ENCODE measurements at places on chromosomes 2 and 18. TPM values are rescaled to one million over a fixed set of nuclear protein-coding genes. Genes with fewer than 3 reads are reported as not detected.

- no peaks in the 10 kb centered on the region for H3K36me3 ChIP-seq
- H3K27me3 ChIP-seq: no peaks in the 10 kb centered on the region
- H3K27ac ChIP-seq: peak overlapping the region; percentile 6
- H3K4me1 ChIP-seq: peaks cover 37% of the 10 kb centered on the region
These were observed 104.5 kb upstream of the YWHAQ start for GRCh38 chr2:9735335-9735734.

DNA sequence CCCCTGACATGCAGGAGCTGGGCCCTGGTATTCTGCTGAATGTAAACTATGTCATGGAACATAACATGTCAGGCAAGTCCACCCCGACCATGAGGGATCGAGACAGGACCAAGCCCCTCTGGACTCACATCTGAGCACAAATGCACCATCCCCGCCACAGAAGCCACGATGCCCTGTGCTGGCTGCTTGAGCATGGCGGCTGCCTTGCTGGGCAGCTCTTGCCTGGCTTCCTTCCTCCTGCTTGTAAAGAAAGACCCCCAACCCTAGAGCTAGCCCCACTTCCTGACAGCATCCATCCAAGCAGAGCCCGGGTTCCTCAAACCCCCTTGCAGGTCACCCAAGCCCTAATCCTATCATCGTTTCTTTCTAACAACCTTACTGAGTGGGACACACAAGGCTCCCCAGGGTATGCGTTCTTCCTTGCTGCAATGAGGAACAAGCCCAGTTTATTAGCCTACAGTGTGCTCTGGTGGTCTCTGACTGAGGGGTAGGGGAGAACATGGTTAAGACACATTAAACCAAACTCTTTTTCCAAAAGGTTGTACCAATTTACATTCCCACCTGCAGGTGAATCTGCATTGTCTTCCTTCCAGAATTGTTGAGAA lies 26.6 kb downstream of the PTPN18 start:
- DNase-seq: no peak
- peaks cover 14% of the 10 kb centered on the region for H3K36me3 ChIP-seq
- no peaks in the 10 kb centered on the region for H3K27me3 ChIP-seq
- H3K27ac ChIP-seq: no peak overlapping the region
- H3K4me3 ChIP-seq: no peak overlapping the region

- no peak overlapping the region for H3K4me3 ChIP-seq
- H3K27me3 ChIP-seq: peaks cover 16% of the 10 kb centered on the region
- no peaks in the 10 kb centered on the region for H3K36me3 ChIP-seq
- DNase-seq: no peak
These were observed 121.9 kb downstream of the TNS1 start for GRCh38 chr2:217880891-217881290.

- no peaks in the 10 kb centered on the region for H3K4me1 ChIP-seq
- H3K36me3 ChIP-seq: no peaks in the 10 kb centered on the region
- DNase-seq: no peak
- peaks cover 21% of the 10 kb centered on the region for H3K27me3 ChIP-seq
These were observed 59.4 kb downstream of the LIPG start for GRCh38 chr18:49621301-49621700.

DNA sequence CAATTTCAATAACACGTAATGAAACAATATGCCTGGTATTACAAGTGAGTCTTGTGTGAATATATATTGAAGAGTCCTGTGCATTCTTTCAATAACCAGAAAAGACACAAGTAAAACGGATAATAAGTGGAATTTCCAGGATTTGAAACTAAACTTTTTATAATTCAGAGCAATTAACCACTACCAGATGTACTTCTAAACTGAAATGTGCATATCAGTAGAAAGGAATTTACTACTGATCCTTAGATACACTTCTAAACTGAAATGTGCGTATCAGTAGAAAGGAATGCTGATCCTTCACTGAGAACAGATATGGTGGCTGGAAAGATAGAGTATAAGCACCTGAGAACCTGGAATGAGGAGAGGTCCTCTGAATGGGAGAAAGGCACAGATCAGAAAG lies 470.9 kb upstream of the SPHKAP start:
- no peak overlapping the region for H3K4me3 ChIP-seq
- DNase-seq: no peak
- no peaks in the 10 kb centered on the region for H3K4me1 ChIP-seq
- no peaks in the 10 kb centered on the region for H3K27me3 ChIP-seq

GRCh38 chr2:207993151-207993763 lies 32.1 kb downstream of the PLEKHM3 start:
- peaks cover 31% of the 10 kb centered on the region for H3K4me1 ChIP-seq
- no peaks in the 10 kb centered on the region for H3K27me3 ChIP-seq
- H3K36me3 ChIP-seq: peaks cover 45% of the 10 kb centered on the region
- DNase-seq: no peak
- no peak overlapping the region for H3K27ac ChIP-seq

- no peak overlapping the region for H3K4me3 ChIP-seq
- no peak overlapping the region for H3K27ac ChIP-seq
- H3K36me3 ChIP-seq: no peaks in the 10 kb centered on the region
- DNase-seq: no peak
- peaks cover 9% of the 10 kb centered on the region for H3K27me3 ChIP-seq
- no peaks in the 10 kb centered on the region for H3K4me1 ChIP-seq
These were observed 30.7 kb upstream of the TXNDC2 start for GRCh38 chr18:9854801-9855676.

DNA sequence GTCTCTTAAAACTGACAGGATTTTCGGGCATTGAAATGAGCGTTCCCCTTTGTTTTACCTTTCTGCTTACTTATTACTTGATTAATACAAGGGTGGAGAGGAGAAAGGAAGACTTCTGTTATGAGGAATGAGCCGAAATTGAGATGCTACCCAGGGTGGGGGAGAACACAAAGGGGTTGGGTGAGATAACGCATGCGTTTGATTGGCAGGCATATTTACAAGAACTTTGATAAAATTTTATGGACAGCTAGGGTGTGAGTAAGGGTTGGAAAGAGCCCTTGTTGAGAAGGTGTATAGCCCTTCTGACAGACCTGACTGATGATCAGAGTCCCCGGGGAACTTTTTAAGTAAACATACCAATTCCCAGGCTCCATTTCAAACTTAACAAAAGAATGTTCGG lies 1.8 kb downstream of the RNF138 start:
- H3K4me3 ChIP-seq: peak overlapping the region; percentile 99
- peaks cover 25% of the 10 kb centered on the region for H3K4me1 ChIP-seq
- H3K36me3 ChIP-seq: peaks cover 27% of the 10 kb centered on the region

DNA sequence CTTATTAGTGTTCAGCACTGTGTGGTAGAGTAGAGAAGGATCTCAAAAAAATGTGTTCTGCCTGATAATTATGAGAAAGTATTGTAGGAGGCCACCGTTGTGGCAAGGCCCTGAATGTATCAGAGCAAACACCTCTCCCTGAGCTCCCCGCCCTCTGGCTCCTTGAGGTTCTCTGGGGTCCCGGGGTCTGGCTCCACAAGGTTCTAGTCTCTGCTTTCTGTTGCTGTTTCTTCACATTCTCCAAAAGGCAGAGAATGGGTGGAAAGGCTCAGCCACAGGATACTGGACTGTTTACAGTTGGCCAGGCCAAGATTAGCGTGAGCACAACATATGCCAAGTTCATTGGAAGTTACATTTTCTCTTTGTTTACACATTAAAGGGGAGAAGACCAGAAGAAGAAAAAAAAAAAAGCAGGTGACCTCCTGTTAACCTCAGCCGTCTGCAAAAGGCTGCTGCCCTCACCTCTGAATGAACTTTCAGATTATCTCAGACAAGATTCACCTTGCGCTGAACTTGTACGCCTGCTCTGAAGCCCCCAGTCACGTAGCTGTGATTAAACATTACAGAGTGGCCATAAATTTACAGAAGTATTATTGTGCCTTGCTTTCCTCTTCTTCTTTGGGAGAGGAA lies 56.6 kb upstream of the CYP26B1 start:
- DNase-seq: no peak
- H3K36me3 ChIP-seq: no peaks in the 10 kb centered on the region
- no peak overlapping the region for H3K27ac ChIP-seq
- H3K27me3 ChIP-seq: no peaks in the 10 kb centered on the region

DNA sequence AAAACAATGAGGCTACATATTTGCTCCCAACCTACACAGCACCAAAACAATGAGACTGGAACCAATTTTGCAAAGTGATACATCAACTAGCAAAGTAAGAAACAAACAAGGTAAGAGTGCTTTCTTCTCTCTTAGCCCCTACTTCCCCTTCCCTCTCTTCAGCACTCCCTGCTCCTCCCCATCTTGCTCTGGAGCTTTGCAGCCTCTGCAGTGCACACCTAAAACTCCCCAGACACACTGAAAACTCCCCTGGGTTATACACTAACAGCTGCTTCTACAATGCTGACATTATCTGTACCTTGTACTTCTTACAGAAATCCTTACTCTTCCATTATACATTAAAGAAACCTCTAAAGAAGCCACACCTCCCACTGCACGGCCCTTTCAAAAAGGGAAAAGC lies 93.7 kb downstream of the RBMS1 start:
- no peak overlapping the region for H3K4me3 ChIP-seq
- H3K36me3 ChIP-seq: no peaks in the 10 kb centered on the region
- DNase-seq: no peak
- H3K27ac ChIP-seq: no peak overlapping the region

DNA sequence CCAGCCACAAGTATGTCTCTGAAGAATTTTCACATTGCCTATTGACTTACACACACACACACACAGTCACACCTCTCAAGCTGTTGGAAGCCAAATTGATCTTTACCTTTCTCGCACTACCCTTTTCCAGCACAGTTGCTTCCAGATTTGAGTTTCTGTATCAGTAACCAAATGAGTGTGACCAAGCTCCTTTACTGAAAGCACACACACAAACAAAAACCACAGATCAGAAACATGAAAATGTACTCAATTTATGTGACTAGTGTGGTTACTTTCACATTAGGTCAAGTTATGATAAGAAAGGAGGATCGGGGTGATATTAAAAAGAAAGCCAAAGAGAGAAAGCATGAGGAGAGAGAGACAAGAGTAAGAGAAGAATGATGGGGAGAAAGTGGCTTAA lies 993.9 kb upstream of the POU3F3 start:
- no peaks in the 10 kb centered on the region for H3K36me3 ChIP-seq
- H3K4me3 ChIP-seq: no peak overlapping the region
- no peaks in the 10 kb centered on the region for H3K4me1 ChIP-seq

DNA sequence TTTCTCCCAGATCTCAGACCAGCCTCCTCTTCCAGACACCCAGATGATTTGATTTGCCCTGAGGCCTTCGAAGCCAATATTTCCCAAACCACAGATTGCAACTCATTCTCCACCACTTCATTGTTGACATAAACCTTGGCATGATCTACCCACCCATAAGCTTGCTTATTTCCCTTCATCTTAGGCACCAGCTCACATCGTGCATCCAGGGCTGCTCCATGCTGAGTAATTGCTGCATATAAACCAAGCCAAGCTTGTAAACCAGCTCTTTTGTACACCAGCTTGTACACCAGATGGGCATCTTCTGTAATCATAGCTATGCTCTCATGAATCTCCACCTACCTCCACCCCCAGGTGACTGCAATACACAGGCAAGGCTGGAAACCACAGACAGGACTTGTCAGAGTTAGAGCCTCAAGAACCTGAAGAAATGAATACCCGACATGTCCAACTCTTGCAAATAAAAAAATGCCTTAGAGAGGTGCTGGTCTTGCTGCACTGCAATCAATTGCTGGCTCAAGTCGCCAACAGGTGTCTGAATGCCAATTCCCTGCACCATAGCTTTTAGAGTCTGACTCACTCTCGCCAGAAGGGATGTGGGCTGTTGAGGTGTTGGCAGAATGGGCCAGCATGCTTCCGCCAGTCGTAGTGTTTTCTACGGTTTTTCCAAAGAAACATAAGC lies 31.5 kb downstream of the TRABD2A start:
- peak overlapping the region; percentile 95 for H3K27ac ChIP-seq
- DNase-seq: peak; percentile 61
- H3K4me1 ChIP-seq: peaks cover 90% of the 10 kb centered on the region
- H3K4me3 ChIP-seq: peak overlapping the region; percentile 89
- no peaks in the 10 kb centered on the region for H3K27me3 ChIP-seq
- peaks cover 39% of the 10 kb centered on the region for H3K36me3 ChIP-seq

DNA sequence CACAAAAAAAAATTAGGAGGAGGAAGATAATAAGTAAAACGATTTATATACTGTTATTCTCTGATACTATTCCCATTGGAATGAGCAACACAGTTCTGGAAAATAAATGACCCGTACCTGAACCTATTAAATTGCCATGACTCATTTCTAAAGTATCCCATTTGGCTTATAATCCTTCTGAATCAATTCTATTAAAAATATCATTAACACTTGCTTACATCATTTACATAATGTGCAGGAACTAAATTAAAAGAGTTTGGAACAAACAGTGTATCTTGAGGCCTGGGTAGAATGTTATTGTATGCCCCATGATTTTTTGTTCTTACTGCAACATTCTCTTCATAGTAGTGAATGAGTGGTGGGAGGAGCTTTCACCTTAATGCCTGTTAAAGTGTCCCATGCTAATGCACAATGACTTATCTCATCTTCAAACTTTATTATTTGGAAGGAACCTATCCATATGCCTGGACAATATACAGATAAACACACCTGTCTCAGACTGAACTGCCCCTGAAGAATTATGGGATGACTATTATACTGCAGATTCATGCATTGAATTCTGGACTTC lies 549.9 kb upstream of the ACVR2A start:
- no peaks in the 10 kb centered on the region for H3K4me1 ChIP-seq
- H3K4me3 ChIP-seq: no peak overlapping the region
- no peak for DNase-seq
- no peak overlapping the region for H3K27ac ChIP-seq

- no peaks in the 10 kb centered on the region for H3K27me3 ChIP-seq
- no peaks in the 10 kb centered on the region for H3K4me1 ChIP-seq
- no peaks in the 10 kb centered on the region for H3K36me3 ChIP-seq
- H3K4me3 ChIP-seq: no peak overlapping the region
These were observed 279.5 kb downstream of the RND3 start for GRCh38 chr2:150207979-150208378.

GRCh38 chr2:117091041-117091837 lies 723.3 kb upstream of the DDX18 start:
- H3K4me3 ChIP-seq: no peak overlapping the region
- H3K36me3 ChIP-seq: no peaks in the 10 kb centered on the region
- no peaks in the 10 kb centered on the region for H3K4me1 ChIP-seq
- H3K27me3 ChIP-seq: no peaks in the 10 kb centered on the region

FBLN7 gene
- 1.8 TPM for polyA plus RNA-seq

FHL2 gene
- polyA plus RNA-seq: 2.8 TPM

NRBP1 gene
- 78.8 TPM for polyA plus RNA-seq

HJURP gene
- polyA plus RNA-seq: not detected

C2orf15 gene
- 6.8 TPM for polyA plus RNA-seq

AQP12B gene
- polyA plus RNA-seq: not detected

GREB1L gene
- polyA plus RNA-seq: not detected

GATA6 gene
- not detected for polyA plus RNA-seq
